ENCODE measurements at places on chromosomes 1 and 21.
A peak's percentile ranks its signal among the peaks of the same experiment; 100 is the strongest.

DNA sequence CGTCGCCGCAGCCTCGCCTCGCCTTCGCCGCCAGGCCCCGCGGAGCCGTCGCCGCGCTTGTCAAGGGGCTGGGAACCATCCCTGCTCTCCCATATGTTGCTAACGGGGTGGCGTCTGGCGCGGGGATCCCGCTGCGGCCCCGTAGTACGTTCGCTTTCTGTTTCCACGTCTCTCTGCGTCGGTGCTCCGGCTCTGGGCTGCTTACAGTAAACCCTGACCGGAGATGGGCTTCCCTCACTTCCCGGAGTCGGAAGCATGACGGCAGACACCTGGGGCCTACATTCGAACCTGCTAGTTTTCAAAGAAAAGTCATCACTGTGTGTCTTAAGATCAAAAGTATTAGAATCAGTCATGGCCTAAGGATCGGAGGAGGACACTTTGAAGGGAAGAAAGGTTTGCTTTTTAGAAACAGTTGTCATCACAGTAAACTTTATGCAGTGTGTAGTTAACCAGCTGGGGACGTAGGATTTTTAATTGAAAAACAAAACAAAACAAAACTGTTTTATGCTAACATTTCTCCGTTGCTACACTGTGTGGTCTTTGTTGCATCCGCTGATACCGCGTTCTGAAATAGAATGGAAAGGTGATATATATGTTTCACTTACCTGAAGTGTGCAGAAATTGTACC, 69.0 kb downstream of the SLC35A3 start:
- DNase-seq = peak; percentile 58

- no peak for DNase-seq
These were observed 50.5 kb upstream of the ATF3 start for GRCh38 chr1:212557739-212558692.

DNA sequence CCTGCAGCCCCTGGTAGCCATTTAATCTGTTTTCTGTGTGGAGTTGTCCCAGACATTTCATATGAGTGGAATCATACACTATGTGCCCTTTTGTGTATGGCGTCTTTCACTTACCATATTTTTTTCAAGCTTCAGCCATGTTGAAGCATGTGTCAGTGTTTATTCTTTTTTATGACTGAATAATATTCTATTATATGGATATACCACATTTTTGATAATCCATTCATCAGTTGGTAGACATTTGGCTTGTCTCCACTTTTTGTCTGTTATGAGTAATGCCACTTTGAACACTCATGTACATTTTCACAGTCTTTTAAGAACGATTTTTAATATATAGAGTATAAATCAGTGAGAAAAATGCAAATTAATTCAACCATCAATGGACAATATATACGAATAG, 44.7 kb downstream of the ATF6 start:
- no peak for DNase-seq

- no peak for DNase-seq
These were observed 52.7 kb upstream of the ATP5PO start for GRCh38 chr21:33968080-33968994.

- DNase-seq = no peak
These were observed 3.7 kb downstream of the CCDC24 start for GRCh38 chr1:43994794-43995790.

DNA sequence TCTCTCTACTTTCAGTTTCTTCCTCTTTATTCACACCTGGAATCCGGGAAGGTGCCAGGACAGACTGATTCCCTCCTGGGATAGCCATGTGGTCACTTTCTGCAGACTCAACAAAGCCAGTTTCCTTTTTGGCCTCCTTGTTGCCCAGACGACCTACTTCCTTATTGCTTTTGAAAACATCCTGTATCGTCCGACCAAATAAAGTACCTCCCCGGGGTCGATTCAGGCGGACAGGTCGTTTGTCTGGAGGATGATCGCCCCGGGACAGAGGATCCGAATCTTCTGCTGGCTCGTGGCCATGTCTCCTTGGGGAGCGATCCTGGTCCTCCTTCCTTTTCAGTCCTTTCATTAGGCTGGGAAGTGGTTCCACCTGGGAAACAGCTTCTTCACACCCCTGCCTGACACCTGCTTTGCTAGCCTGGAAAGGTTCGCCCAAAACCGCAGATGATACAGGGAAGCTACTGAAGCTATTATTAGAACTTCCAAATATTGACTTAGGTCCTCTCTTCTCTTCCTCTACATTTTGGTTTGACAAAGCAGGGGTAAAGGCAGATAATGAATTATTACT, 1.2 kb downstream of the MCM3AP start:
- no peak for DNase-seq

GRCh38 chr21:33433425-33434114, 30.4 kb downstream of the IFNGR2 start:
- DNase-seq = no peak

- DNase-seq = no peak
These were observed 17.1 kb upstream of the FMO4 start for GRCh38 chr1:171296897-171297296.

GRCh38 chr1:52925571-52926005, 1.5 kb upstream of the SCP2 start:
- no peak for DNase-seq

GRCh38 chr1:244850896-244851295, 13.4 kb downstream of the HNRNPU start:
- DNase-seq = no peak

DNA sequence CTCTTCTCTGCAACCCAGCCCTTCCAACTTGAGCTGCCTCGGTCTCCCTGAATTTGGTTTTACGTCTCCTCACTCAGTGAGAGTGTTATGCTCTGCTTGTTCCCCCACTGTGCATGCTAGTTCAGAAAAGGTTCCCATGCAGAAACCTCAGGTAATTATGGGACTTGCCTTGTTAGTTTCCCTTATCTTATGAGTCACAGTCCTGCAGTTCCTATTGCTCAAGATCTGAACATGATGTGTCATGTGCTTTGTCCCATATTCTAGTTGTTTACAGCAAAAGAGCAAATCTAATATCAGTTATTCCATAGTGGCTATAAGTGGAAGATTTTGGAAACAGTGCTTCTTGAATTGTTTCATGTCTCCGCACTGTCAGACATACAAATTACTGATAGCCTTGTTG, 74.4 kb downstream of the DUSP10 start:
- no peak for DNase-seq

DNA sequence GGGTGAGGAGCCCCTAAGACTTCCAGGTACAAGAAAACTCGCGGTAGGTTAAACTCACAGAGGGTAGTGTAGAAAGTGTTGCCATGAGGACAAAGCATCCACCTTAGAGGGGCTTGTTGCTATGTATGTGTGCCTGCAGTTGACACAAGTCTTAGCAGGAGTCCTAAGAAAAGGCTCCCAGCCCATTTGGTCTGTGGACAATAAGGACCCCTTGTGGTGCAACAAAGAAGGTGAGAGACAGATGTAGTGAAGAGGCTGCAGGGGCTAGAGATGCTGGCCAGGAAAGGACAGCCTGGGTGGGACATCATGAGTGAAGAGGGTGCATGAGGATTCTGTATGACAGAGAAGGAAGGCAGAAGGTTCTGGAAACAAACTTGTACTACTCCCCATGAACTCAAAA, 36.3 kb upstream of the IL10 start:
- peak; percentile 58 for DNase-seq

DNA sequence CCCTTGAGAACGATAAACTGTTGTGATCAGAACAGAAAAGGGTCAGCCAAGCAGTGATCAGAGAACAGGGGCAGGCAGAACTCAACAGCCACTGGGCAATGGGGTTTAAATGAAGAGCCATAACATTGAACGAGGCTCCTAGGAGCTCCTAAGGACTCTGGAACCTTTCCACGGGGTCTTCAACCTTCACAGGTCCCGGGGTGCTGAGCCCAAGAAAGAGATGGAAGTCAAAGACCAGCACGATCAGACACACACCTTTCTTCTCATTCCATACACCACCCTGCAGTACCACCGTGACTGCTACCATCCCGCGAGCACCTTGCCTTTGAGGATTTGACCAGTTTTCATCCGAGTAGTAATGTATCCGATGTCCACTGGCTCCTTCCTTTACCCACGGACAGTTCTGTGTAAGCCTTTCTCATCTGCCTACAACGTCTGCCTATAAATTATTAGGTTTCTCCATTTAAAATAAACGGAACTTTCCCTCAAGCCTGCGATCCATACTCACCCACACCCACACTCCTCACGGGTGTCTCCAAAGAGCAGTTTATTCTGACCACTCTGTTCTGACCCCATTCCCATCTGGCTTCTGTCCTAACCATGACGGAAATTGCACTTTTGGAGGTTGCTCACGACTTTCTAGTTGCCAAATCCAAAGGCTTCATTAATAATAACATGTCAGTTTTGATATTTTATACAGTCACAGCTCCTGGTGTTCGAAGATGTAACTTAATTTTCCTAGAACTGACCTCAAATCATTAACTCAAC, 16.8 kb upstream of the HHAT start:
- DNase-seq = no peak

- DNase-seq = no peak
These were observed 60.7 kb downstream of the LRRC8D start for GRCh38 chr1:89881415-89882058.

GRCh38 chr1:53295295-53295694, 32.6 kb downstream of the LRP8 start:
- DNase-seq = no peak

- no peak for DNase-seq
These were observed 126.4 kb upstream of the GALNT2 start for GRCh38 chr1:229940684-229941083.

- no peak for DNase-seq
These were observed 15.7 kb upstream of the PDXK start for GRCh38 chr21:43703035-43703880.

DNA sequence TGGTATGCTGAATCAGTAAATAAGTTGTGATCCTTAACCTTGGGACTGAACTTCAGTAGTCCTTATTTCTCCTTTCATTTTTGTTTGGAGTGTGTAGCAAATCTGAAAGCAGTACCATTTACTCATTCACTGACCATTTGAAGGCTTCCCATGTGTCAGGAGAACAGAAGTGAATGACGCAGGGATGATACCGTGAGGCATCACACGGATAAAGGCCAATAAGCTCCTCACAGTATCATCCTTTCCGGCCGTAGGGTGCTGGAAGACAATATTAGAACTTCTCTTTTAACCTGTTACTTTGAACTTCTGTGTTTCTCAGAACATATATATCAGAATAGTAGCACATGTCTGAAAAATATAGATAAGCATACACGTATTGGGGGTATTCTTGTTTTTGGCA, 21.3 kb downstream of the BACH1 start:
- no peak for DNase-seq

DNA sequence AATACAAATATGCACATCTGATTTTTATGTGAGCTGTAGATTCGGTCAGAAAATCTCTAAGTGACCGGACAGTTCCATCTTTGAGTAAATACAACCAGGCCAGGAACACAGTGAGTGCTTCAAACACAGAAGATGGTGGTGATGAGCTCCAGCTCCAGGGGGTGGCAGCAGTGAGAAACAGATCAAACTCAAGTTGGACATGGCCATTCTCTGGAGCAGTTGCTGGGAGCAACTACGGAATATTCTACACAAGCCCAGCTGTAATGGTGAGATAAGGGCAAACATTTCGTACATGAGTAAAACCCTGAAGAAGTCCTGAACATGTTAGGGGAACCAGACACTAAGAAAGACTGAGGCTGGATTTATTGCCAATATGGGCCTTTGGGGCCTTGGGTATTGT, 100.7 kb downstream of the BARHL2 start:
- peak; percentile 33 for DNase-seq

All from Jurkat, Clone E6-1 (cell line).